ENCODE measurements at places on chromosomes 13 and 19. TPM values are rescaled to one million over a fixed set of nuclear protein-coding genes. Genes with fewer than 3 reads are reported as not detected.

GRCh38 chr19:23294141-23294540 is 43.9 kb upstream of the ZNF724 start:
- no peak for DNase-seq

GRCh38 chr19:475360-475759 is 14.5 kb upstream of the SHC2 start:
- DNase-seq: no peak

DNA sequence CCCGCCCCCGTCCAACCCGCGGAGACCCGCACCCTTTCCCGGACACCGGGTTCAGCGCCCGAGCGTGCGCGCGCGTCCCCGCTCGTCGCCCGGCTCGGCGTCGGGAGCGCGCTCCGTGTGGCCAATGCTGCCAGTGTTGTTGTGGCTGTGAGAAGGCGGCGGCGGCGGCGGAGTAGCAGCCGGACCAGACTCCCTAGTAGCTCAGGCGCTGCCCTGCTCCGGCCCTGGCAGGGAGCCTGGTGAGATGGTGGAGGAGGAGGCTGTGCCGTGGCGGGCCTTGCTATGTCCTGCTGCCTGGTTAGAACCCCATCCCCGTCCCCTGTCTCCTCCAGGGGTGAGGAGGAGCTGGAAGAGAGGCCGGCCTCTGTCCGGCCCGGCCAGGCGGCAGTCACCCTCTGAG is 553.2 kb downstream of the TUBA3C start:
- no peak for DNase-seq

GRCh38 chr13:82076496-82076895 is 1735.6 kb upstream of the SPRY2 start:
- DNase-seq: no peak

GRCh38 chr13:80716610-80717081 is 375.7 kb upstream of the SPRY2 start:
- no peak for DNase-seq

- DNase-seq: no peak
Measured at GRCh38 chr13:77513719-77514335, 21.7 kb upstream of the SCEL start.

DNA sequence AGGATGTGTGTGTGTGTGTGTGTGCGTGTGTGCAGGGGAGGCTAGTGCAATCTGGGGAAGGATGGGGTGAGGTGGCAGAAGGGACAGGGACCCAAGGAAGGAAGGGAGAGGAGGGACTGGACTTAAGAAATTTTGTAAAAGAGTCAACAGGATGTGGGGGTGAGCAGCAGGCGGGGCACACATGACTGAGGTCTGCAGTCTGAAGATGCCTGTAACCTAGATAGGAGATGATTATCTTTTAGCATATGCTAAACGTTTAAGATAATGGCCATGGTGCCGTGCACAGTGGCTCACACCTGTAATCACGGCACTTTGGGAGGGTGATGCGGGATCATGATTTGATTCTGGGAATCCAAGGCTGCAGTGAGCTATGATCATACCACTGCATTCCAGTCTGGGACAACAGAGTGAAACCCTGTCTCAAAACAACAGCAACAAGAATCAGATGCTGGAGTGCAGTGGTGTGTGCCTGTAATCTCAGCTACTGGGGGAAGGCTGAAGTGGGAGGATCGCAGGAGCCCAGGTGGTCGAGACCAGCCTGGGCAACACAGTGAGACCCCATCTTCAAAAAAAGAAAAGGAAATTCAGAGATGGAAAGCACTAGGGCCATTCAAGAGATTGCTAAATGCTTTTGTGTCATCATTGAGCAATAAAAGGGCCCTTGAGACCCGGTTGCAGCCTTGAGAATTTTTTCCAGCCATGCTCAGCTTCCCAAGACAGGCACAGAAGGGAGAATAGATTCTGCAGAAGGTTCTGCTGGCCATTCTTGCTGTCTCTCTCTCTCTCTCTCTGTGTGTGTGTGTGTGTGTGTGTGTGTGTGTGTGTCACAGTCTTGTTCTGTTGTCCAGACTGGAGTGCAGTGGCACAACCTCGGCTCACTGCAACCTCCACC is 3.8 kb upstream of the ZNF414 start:
- DNase-seq: no peak

- peak; percentile 92 for DNase-seq
Measured at GRCh38 chr19:12774588-12775555, at the start of gene HOOK2. TSS of gene HOOK2 (minus strand) at chr19:12775552. CDS start at chr19:12775449, 103 bp downstream.

DNA sequence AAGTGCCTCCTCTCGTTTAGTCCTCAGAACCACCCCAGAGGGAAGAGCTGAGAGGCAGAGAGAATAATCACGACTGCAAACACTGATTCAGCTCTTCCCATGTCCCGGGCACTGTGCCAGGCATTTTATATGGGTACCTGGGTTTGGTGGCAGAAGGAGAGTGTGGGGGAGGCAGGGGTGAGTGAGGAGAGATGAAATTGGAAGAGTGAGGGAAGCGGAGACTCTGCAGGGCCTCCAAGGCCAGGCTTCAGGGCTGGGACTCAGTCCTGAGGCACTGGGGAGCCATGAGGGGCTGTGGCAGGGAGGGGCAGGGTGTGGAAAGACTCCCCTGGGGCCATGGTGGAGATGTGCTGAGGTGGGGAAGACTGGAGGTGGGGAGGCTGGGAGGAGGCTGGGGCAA is 8.7 kb downstream of the SYNGR4 start:
- no peak for DNase-seq

DNA sequence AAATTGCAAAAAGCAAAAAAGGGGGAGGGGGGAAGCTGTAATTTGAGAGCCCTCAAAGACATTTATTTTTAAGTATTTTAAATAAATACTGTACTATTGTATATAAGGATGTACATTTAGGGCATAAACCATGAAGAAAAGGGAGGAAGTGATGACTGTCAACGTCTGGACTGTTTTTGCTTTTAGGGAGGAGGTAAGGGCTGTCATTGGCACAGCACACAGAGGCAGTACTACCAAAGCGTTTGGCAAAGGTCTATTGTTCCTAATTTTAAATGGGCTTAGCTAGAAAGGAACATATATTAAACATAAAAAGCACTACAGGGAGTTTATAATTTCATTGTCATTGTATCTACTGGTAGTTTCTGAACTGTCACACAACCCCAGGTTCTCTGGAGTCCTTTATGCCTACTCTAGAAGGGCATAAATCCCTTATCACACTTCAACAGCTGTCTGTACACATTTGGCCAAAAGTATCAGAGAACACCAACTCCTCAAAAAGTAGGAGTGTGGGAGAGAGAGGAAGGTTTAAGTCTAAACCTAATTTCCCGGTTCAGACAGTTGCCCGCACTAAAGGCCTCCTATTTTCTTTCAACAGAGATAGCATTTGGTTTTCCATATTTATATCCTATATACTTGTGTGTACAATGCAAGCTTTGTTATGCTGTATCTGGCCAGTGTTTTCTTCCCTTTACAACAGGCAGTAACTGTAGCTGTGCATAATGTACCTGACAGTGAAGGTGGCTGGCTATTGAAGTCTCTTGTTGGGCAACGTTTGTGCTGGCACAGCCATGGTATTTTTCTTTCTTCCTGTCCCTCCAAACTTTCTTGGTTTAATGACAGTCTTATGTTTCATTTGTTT is 406.2 kb downstream of the KLF5 start:
- DNase-seq: no peak

GRCh38 chr19:45758921-45759320 is 10.1 kb downstream of the SIX5 start:
- no peak for DNase-seq

- no peak for DNase-seq
Measured at GRCh38 chr13:39600766-39601165, 2.2 kb downstream of the LHFPL6 start.

- DNase-seq: no peak
Measured at GRCh38 chr19:28504139-28504538, 708.8 kb downstream of the UQCRFS1 start.

DNA sequence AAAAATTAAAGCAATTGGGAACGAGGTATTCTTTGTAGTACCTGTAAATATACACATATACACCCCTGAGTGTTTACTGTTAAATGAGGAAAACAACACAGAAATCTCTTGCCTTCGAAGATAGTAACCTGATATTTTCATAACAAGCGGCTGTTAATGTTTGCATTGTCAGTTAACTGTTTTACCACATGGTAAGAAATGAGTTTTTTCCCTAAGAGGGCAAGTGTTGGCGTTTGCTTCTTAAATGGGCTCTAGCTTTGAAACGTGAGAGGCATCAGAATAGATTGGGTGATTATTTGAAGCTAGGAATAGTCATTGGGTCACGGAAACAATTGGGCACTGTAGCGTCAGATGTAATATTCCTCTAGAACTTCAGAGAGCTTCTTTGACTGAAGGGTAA is 22.0 kb upstream of the UPF3A start:
- DNase-seq: no peak

DNA sequence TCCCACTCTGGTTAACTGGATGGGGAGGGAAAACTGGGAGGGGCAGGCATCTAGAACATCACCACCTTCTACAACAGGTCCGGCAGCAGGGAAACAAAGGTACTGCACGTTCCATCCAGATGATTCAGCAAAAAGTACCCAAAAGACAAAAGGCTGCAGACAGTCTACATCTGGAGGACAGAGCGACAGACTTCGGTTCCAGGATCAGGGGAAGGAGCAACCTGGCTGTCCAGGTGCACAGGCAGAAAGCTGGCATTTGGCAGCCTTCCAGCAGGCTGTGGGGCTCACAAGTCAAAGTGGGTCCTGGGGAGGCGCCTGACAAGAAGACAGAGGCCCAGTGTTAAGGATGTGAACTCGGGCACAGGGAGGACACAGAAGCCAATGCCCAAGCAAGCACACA is 202.9 kb downstream of the SUCLA2 start:
- no peak for DNase-seq

GRCh38 chr13:74251778-74252519 is 117.7 kb upstream of the KLF12 start:
- DNase-seq: no peak

- DNase-seq: no peak
Measured at GRCh38 chr13:78971355-78972025, 312.5 kb upstream of the OBI1 start.

DNA sequence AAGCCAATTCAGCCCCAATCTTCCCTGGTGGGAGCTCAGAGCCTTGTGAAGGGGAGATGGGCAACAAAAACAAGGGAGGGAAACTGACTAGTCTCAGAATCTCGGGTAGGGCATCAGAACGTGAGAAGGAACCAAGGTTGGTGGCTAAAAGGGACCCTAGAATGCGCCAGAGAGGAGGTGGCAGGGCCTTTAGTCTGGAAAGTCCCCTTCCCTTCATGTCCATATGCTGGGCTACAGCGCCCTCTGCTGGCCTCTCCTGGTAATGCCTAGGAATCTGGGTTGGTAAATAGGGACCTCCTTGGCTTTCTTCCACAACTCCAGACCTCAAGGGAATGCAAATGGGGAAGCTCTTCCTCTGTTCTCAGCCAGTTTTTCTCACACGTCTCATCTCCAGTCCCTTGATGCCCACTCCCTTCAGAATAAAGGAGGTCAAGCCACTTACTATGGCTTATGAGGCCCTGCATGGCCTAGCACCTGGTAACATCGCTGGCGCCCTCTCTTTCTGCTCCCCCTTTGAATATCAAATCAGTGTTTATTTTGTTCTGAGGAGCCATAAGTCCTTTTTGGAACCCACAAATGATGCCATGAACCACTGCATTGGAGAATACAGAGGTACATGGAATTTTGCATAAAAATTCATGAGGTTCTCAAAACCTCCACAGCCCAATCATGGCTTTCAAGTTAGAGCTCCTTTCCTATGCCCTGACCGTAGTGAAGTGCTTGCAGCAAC is 1.4 kb upstream of the CCDC97 start:
- DNase-seq: peak; percentile 96

GRCh38 chr13:73288596-73288995 is 229.8 kb downstream of the KLF5 start:
- no peak for DNase-seq

GRCh38 chr19:33266974-33267484 is 35.3 kb downstream of the CEBPA start:
- DNase-seq: no peak

GRCh38 chr13:94317063-94317491 is 162.4 kb downstream of the DCT start:
- no peak for DNase-seq

DNA sequence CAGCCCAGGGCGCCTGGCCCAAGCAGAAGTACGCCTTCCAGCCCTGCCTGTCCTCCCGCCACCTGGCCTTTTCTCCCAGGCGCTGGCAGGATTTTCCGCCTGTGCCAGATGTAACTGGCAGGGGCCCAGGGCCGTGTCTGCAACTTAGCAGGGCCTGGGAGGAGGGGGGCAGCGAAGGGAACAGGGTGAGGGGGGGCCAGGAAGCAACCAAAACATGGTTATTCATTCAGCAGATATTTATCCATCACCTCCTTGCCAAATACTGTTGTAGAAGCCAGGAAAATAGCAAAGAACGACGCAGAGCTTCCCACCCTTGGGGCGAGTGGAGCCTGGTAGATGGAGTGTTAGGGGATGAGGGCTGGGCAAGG is 5.6 kb downstream of the TLE6 start:
- DNase-seq: peak; percentile 92

- no peak for DNase-seq
Measured at GRCh38 chr19:12199757-12200419, 37.0 kb downstream of the ZNF136 start.

- no peak for DNase-seq
Measured at GRCh38 chr13:110250258-110250891, 56.6 kb downstream of the COL4A1 start.

DNA sequence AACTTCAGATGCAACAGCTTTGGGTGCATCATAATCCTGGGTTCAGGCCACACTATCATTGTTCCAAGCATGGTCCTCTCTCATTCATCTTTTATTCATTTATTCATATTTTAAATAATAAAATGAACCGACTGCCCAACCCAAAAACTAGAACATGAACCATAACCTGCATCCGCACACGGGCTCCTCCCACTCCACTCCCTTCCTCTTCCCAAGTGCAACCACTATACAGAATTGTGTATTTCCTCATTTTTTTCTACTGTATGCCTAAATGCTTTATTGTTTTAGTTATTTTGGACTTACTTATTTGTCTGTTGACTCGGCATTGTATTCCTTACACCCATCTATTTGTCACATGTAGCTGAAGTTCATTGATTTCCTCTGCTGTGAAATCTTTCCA is 30.7 kb upstream of the POMP start:
- no peak for DNase-seq

GRCh38 chr19:3954107-3954506 is 16.8 kb downstream of the DAPK3 start:
- DNase-seq: no peak

PLPP2 gene
- total RNA-seq: 7.9 TPM

PCSK4 gene
- 0.96 TPM for total RNA-seq

ZNF528 gene
- 11.0 TPM for total RNA-seq

ATXN8OS gene
- total RNA-seq: not detected

PRKCG gene
- not detected for total RNA-seq

IL27RA gene
- 8.5 TPM for total RNA-seq

C19orf67 gene
- not detected for total RNA-seq

TBC1D17 gene
- total RNA-seq: 39.9 TPM

TNNI3 gene
- not detected for total RNA-seq

CALR3 gene
- not detected for total RNA-seq

UBAC2 gene
- 49.3 TPM for total RNA-seq

KIR2DL4 gene
- total RNA-seq: 0.22 TPM

TMPRSS9 gene
- total RNA-seq: not detected

SELENOW gene
- 232 TPM for total RNA-seq

ZNF221 gene
- total RNA-seq: 4.1 TPM

Data from mesenteric fat pad (tissue), 1 donor.